ENCODE measurements at places on chromosomes 16 and 17. TPM values are rescaled to one million over a fixed set of nuclear protein-coding genes. Genes with fewer than 3 reads are reported as not detected.

GRCh38 chr17:6160911-6161855, 91.0 kb downstream of the WSCD1 start:
- DNase-seq = no peak

DNA sequence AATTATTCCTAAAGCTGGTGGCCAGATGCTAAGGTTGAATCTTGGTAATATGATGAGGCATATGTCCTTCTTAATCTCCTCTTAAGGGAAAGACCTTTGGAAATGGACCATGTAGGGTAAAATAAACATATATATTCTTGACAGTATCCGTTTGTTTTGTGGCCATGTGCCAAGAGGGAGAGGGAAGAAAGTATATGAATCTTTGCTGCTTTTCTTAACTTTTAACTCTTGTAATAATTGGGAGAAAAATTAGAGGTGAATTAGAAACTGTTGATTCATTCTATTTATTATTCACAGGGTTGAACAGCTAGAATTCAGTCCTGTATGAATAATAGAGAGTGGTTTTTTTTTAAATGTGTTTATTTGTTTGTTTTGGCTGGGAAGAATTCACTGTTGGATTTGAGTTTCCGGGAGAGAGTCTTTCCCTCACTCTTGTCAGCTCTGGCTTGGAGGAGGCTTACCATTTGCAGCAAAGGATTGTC, 31.6 kb downstream of the AATF start:
- DNase-seq = peak; percentile 4

DNA sequence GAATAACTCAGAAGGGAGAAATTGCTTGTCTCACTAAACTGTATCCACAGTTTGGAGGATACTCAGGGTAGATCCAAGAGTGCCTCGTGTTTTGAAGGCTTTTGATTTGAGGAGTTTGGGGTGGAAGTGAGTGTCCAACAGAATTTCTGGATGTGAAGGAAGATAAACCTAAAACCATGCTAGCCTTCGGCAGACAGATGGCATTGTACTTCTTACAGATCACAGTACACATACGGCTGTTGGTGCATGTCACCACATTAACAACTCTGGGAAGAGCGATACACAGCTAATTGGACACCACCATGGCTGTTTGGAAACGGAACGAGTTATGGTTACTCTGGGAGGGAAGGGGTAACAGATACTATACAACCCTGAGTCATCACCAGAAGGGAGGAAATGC, 420.4 kb downstream of the GRIN2A start:
- DNase-seq = no peak

GRCh38 chr16:23505180-23505665, 5.1 kb downstream of the GGA2 start:
- no peak for DNase-seq

DNA sequence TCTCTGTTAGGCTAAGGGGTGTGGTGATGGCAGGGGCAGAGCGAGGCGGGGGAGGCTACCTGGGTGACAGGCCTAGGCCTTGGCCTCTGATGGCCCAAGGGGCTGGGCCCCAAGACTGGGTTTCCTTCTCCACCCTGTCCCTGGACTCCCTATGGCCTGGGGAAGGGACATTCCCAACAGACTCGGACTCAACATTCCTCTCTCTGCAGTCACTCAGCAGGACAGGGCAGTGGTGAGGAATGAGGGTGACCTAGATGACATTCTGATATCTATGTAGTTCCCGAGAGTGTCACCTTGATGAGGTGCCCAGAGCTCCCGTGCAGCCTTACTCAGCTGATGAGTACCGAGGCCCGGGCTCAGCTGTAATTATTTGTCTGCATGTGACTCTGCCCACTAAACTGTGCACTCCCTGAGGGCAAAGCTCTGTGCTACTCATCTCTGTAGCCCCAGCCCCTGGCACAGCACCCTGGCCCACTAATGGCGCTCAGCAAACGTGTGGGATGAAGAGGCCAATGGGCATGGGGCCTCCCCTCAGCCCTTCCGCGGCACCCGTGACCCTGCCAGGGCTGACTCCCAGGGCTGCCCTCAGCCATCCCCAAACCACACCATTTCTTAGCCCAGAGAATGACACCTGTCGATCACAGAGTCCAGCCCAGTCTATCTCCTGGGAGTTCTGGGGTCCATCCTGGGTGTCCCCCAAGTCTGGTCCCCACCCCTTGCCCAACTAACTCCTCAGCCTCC, 2.2 kb downstream of the PLCD3 start:
- DNase-seq = no peak

DNA sequence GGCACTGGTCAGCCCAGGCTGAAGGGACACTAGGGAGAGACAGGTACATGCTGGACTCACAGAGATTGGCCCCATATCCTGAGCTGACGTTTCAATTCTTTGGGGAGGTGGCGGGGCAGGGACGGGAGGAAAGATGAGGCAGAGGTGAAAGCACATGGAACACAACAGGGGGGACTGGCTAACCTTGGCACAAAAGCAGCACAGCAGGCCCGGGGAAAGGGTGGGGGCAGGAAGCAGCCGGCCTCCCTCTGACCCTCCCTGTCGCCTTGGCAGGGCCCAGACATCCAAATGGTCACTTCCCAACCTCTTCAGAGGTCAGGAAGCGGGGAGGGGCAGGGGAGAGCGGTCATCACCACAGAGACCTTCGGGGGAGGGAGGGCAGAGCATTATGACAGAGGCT, 6.6 kb downstream of the VAT1 start:
- DNase-seq = no peak

GRCh38 chr16:72637306-72637705, 410.6 kb downstream of the ZFHX3 start:
- DNase-seq = no peak

DNA sequence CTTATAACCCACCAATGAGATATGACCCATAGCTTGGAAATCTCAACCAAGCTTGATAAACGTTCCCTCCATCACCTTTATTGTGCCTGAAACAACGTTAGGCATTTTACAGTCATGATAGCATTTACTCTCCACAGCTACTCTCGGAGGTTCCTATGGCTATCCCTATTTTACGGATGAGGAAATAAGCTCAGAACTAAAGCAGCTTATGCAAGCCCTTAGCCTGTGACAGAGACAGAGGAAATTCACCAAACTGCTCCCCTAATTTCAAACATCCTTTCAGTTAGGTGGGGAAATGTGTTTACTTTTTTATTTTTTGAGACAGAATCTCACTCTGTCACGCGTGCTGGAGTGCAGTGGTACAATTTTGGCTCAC, 18.7 kb downstream of the DCUN1D3 start:
- no peak for DNase-seq

GRCh38 chr16:88527186-88527936, 42.8 kb upstream of the ZC3H18 start:
- DNase-seq = peak; percentile 89

- DNase-seq = no peak
Measured at GRCh38 chr17:10216213-10216938, 18.0 kb upstream of the GAS7 start.

GRCh38 chr17:8708025-8708461, 36.6 kb downstream of the CCDC42 start:
- DNase-seq = no peak

DNA sequence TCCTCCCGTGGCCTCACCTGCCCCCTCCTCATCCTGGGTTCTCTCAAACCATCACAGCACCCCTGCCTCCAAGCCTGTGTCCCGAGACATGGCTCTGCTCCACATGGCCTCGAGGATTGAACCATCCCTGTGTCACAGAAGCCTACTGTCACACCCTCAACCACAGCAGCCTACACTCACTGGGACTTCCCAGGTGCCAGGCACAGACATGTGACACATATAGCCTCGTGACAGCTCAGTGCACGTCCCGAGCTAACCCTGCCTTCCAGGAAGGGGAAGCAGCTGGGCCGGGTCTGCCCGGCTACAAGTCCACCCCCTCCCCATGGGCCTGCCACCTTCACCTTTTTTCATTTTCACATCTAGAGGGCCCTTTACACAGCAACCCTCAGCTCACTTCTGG, 238.3 kb downstream of the CPPED1 start:
- DNase-seq = no peak

DNA sequence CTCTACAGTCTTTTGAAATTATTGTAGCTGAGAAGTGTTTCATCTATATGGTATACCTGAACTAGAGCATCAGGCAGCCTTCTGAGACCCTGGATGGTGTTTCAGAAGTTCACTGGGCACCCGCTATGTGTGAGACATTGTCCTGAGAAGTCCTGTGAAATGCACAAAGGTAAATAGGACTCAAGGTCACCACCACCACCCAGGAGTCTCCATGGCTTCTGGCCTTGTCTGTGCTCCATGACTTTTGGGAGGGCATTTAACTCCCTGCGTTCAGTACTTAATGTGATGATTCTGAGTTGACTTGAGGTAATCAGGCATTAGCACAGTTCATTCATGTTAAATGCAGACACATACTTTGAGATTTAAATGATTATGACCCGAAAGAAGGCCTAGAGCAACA, 1.1 kb downstream of the MLYCD start:
- DNase-seq = no peak

DNA sequence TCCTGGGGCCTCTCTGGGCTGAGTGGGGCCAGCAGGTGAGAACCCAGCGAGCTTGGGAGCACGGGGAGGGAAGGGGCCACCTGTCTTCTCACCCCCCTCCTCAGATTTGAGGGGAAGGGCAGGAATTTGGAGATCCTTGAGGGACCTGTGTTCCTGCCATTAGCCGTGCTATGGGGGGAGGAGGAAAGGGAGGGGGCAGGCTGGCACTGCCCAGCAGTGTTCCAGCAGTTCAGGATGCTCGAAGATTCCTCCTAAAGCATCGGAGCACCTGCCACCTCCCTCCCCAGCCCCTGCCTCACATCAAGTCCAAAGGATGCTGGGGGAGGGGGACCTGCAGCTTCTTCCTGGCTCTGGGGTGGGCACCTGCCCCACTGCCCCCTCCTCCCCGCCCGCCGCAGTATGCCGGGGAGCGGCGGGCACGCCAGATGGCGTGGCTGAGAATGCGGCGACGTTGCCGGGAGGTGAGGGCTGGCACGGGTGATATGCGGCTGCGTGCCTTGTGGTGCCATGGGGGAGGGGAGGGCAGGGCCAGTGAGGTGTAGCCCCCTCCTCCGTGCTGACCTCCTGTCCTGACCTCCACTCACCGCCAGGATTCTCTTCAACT, 4.7 kb upstream of the NEUROD2 start:
- DNase-seq = no peak

- no peak for DNase-seq
Measured at GRCh38 chr16:11650641-11651591, 17.3 kb upstream of the SNN start.

DNA sequence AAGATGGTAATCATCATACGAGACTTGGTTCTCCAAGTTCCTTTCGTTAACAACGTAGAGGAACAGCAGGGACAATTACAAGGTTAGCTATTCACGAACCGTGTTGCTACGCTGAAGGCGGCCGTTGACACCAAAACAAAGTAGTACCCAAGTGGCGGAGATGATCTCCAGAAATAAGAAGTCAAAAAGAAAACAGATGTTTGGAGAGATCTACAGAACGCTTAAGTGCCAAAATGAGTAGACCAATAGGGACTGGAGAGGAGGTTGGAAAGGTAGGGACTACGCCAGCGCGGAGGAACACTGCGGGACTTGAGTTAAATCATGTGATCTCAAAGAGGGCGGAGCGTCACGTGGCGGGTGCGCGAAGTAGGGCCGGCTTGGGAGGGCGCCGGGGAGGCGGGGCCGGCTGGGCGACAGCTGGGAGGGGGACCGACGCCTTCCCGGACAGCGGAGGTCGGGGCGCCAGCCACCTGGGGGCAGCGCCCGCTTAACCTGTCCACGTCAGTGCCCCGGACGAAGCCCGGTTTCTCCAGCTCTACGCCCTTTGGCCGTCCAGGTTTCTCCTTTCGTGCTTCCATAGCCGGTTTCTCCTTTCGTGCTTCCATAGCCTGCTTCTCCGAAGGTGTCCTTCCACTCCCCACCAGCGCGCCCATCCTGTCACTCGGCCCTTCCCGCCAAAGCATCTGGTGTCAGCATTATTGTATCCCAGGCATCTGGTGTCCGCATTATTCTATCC, 636 bp upstream of the GABARAP start:
- peak; percentile 85 for DNase-seq

DNA sequence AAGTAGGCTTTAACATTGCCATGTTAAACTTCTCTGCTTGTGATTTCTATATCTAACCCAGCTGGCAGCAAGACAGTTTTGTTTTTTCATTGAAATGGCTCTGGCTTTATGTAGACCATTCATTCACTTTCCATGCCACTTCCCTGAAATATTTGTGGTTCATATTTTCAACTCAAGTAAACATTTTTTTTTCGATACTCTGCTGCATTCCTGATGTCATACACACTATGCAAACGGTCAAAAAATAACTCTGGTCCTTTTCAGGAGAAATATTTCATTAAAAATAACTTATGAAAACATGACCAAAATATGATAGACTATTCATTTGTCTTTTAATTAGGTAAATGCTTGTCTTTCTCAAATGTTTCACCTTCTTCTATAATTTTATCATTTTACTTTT, 116.3 kb downstream of the USP22 start:
- DNase-seq = no peak

- DNase-seq = no peak
Measured at GRCh38 chr17:79515646-79516571, 94.9 kb downstream of the RBFOX3 start.

Gene HOXB7
- 8.2 TPM for total RNA-seq

Gene PIK3R5
- 0.78 TPM for total RNA-seq

Gene ITGAD
- total RNA-seq = not detected

Gene CACNG1
- not detected for total RNA-seq

Gene RNF112
- total RNA-seq = not detected

Gene WNT9B
- not detected for total RNA-seq

Gene TBC1D28
- not detected for total RNA-seq

Gene TBC1D3L
- 0.40 TPM for total RNA-seq

Gene SEPTIN1
- 5.6 TPM for total RNA-seq

Gene KRTAP4-5
- not detected for total RNA-seq

Data from K562 (cell line).